ENCODE measurements at places on chromosomes 3 and 15.

- DNase-seq = no peak
These were observed 62.9 kb upstream of the AGBL1 start for GRCh38 chr15:86016750-86017149.

GRCh38 chr15:86885616-86886015 lies 805.9 kb downstream of the AGBL1 start:
- no peak for DNase-seq

- DNase-seq = no peak
These were observed 202.4 kb upstream of the PRICKLE2 start for GRCh38 chr3:64427671-64428070.

GRCh38 chr3:62805580-62806277 lies 69.5 kb downstream of the CADPS start:
- DNase-seq = no peak

DNA sequence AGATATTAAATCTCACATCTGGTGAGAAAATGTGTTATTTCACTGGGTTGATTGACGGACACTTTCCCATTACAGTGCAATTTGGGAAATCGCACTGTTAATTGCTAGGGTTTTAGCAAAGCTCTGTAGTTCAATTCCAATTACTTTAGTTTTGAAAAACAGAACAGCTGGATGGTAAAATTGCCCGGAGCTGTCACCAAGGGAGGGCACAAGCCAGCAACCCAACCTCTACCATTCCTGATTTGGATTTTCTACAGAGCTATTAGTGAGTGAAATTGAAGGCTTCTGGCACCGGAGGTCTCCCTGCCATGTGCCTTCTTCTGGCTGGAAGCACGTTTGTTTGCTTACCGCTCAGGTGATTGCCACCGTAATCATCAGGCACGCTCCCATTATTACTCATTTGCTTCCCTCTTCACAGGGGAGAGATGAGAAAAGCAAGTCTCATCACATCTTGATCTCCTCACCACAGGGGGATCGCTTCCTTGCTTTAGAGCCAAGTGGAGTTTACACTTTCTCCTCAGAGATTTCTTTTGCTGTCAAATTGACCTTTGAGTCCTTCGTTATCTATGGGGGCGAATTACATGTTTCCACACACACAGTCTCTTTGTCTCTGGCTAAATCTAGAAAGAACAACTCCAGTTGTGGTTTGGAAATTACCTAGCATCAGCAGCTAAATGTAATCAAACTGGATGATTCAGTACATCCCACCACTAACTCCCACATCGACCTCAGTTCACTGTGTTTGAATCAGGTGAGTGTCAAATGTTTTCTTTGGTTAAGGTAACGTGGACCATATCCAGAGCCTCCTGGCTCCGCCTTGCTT lies 421.7 kb upstream of the GOLIM4 start:
- DNase-seq = no peak

- DNase-seq = no peak
These were observed 5.6 kb upstream of the SH3BP5 start for GRCh38 chr3:15337963-15338362.

- no peak for DNase-seq
These were observed 12.6 kb downstream of the RORA start for GRCh38 chr15:61216519-61216918.

DNA sequence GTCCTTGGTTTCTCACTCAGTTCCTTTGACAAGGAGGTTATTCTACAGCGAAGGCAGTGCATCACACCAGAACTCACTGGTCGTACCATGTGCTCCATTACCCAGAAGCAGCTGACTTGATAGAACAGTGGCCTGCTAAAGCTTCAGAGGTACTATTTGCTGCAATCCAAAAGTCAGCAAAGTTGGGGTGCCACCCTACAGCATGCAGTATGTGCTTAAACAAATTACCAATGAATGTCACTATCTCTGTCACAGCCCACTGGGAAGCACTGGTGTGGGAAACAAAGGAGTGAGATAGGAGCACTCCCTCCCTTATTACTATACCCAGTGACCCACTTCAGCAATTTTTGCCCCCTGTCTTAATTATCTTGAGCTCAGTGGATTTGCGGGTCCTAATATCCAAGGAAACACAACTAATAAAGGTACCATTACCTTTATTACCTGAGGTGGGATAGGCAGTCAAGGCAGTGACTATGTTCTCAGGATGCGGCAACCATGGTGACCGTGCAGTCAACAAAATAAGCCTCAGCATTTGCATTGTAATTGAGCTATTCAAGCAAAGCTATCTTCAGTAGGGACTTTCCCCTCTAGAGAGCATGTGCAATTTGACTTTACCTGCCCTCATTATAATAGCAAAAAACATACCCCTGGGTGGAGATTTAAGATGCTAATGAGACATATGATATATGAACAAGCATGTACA lies 199.4 kb downstream of the OCA2 start:
- DNase-seq = no peak

- DNase-seq = no peak
These were observed 13.6 kb upstream of the TBL1XR1 start for GRCh38 chr3:177210744-177211502.

DNA sequence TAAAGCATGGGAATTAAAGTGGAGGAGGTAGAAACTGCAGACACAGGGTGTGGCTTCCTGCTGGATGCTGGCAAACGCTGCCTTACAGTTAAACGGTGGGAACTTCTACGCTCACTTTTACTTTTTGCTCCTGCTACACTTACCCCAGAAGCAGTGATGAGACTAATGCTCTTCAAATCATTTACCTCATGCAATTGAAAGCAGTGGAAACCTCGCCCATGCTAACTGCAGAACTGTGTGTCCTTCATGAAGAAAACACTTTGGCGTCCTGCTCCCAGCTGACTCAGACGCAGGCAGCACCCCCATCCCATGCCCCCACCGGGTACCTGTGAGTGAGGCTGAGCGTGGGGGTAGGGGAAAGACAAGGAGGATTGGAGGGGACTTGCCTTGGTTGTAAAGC lies 31.8 kb downstream of the UPK1B start:
- DNase-seq = no peak

DNA sequence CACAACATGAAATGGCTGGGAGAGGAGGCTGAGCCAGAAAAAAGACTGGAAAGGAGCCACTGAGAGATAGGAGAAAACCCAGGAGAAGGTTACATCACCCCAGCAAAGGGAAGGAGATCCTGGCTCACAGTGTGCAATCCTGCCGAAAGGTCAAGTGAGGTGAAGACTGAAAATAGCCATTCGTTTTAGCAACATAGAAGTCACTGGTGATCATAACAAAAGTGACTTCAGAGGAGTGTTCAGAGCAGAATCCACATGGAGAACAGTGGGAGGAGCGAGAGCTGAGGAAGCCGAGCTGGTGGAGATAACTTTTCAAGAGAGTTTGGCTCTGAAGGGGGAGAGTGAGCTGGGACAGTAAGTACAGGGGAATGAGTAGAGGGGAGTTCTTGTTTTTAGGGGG lies 5.4 kb upstream of the HEG1 start:
- no peak for DNase-seq

GRCh38 chr3:56101576-56101975 lies 366.7 kb downstream of the ERC2 start:
- DNase-seq = no peak

DNA sequence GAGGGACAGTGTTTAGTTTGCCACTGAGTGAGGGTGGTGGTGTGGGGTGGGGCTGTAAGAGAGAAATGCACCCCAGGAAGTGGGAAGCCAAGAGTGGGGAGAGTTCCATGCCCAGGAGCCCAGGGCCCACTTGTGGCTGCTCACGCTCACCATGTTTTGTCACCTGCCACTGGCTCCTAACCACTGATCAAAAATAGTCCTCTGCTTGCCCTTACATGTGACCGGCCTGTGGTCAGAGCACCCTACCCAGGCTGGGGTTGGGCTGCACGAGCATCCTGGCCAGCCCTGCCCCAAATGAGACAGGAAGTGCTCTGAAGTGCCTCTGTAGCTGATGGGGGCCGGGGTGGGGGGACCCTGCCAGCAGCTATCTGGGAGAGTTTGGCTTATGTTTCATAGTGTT lies 216.3 kb downstream of the RPLP1 start:
- DNase-seq = peak; percentile 60

DNA sequence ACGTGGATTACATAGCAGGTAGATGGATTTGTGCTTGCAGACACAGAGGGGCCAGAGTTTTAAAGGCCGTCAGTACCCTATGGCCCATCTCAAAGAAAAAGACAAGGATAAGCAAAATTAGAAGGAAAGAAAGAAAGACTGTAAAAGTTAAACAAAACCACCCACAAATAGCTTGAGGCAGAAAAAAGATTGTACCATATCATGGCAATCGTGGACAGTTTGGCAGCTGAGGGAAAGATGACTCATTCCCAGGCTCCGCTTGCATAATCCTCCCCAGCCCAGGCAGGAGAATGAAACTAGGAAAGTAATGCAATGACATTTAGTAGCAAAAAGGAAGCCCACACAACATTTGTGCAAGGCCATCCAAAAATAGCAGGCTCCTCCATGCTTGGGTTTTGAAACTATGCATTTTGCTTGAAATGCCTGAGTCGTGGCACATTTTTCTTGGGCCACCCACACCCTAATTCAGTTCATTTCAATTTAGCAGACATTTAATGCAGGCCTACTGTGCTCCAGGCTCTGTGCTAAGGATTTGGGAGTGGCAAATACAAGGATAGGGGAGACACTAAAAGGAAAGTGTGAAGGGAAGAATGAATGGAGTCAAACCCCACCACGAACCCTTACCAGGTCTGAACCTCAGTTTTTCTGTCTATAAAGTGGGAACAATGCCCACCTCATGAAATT lies 40.9 kb upstream of the SMAD3 start:
- no peak for DNase-seq

- no peak for DNase-seq
These were observed 250.8 kb downstream of the TBC1D5 start for GRCh38 chr3:17491601-17492000.

DNA sequence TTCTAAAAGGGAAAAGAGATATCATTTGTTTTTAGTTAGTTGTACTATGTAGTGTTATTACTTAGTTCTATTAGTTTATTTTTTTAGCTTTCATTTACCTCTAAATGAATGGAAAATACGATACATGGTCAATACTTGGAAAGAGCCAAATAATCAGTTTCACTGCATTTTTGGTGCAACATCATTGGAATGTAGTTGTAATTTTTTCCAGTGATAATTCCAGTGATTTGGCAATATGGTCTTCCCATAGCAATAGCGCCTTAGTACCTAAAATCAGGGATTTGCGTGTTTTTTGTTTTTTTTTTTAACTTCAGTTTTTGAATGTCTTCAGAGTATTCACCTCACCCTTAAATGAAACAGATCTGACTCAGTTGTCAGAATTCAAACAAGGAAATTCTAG lies 41.8 kb downstream of the RAB8B start:
- DNase-seq = no peak

DNA sequence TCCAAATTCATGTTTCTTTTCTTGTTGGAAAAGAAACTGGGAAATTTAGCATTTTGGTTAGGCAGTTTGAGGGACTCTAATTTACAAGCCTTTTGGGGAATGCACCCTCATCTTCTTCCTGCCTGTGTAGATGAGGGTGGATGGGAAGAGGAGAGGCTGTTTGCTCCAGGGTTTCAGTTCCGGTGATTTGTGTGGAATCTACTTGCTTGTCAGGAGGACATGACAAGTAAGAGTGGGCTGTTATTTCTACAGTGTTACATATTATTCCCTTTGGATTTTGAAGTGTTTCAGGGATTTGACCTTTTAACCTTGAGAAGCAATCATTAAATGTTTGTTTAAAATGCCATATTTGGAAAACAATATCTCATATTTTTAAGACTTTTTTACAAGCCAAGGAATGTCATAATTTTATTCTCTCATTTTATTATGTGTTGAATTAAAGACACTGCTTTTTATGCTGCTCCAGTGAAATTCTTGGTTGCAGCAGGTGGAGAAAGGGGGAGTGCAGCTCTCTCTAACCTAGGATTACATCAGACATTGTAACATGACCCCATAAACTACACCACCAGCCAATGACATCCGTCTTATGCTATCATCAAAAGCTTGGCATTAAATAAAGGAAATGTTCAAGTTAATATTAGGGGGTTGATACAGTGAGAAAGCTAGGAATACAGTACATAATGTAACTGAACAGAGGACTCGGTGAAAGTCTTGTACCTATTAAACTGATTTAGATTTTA lies 30.2 kb downstream of the PLAAT1 start:
- no peak for DNase-seq

GRCh38 chr3:38126121-38126892 lies 10.6 kb downstream of the ACAA1 start:
- no peak for DNase-seq

GRCh38 chr15:55977231-55977630 lies 16.2 kb downstream of the NEDD4 start:
- no peak for DNase-seq

GRCh38 chr3:41881233-41881821 lies 80.6 kb downstream of the ULK4 start:
- peak; percentile 39 for DNase-seq

DNA sequence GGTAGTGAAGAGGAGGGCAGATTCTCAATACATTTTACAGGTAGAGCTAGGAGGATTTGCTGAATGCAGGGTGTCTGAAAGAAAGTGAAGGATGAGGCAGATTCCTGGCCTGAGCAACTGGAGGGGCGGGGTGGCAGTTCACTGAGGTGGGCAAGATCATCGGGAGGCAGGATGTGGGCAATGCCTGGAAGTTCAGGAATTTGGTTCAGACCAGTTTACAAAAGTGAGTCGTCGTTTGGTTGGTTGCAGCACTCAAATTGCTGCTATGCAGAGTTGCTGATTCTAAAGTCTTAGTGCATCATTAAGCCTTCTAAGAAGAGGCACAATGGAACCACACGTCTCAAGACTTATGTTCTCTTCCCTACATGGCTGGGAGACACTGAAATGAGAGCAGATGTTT lies 134.0 kb downstream of the MFSD1 start:
- DNase-seq = no peak

GRCh38 chr3:188106887-188107830 lies 46.8 kb upstream of the LPP start:
- no peak for DNase-seq

- DNase-seq = no peak
These were observed 170.2 kb downstream of the FNDC3B start for GRCh38 chr3:172209333-172210321.

GRCh38 chr3:11204697-11205348 lies 50.5 kb downstream of the HRH1 start:
- no peak for DNase-seq

- peak; percentile 32 for DNase-seq
These were observed 15.7 kb downstream of the SCAANT1 start for GRCh38 chr3:63896332-63897030.

Measured in GM13976 (cell line).